ENCODE measurements at places on chromosomes 13 and 19.

DNA sequence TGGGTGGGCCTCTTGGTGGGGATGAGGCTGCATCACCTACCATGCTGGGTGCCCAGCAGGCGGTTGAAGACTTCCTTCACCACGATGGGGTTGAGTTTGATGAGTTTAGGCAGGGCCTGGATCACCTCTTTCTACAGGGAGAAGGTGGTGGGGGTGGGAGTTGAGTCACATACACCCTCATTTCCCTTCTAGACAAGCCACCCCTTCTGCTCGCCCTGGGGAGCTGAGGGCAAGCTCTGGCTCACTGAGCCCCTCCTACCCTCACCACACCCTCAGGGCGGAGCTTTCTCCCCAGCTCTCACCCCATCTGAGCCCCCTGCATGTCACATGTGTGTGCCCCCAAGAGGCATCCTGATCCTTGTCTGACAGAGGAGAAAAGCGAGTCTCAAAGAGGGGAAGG is 7.6 kb upstream of the RSPH6A start:
- DNase-seq: no peak

GRCh38 chr13:74324338-74324737 is 190.1 kb upstream of the KLF12 start:
- DNase-seq: peak; percentile 47

- DNase-seq: no peak
Measured at GRCh38 chr19:45889210-45889885, 3.4 kb upstream of the IRF2BP1 start.

GRCh38 chr13:99501848-99502301 is 603 bp downstream of the TM9SF2 start:
- no peak for DNase-seq

DNA sequence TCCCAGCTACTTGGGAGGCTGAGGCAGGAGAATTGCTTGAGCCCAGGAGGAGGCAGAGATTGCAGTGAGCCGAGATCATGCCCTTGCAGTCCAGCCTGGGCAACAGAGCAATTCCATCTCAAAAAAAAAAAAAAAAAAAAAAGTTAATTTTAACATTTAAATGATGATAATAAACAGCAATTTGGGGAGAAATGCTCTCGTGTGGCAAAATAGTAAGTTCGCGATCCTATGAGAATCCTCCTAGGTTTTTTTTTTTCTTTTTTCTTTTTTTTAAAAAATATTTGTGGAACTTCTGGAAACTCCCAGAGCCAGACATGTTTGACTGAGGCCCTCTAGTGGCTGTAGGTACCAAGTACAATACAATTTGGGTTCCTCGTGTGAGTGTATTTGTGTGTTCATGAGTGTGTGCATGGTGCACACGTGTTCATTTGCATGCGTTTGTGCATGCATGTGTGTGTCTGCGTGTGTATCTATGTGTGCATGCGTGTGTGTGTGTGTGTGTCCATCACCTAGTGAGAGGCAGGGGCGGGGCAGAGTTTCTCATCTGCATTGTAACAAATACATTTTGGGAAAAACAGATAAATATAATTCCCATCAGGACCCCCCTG is 31.2 kb downstream of the TMPRSS9 start:
- peak; percentile 59 for DNase-seq

DNA sequence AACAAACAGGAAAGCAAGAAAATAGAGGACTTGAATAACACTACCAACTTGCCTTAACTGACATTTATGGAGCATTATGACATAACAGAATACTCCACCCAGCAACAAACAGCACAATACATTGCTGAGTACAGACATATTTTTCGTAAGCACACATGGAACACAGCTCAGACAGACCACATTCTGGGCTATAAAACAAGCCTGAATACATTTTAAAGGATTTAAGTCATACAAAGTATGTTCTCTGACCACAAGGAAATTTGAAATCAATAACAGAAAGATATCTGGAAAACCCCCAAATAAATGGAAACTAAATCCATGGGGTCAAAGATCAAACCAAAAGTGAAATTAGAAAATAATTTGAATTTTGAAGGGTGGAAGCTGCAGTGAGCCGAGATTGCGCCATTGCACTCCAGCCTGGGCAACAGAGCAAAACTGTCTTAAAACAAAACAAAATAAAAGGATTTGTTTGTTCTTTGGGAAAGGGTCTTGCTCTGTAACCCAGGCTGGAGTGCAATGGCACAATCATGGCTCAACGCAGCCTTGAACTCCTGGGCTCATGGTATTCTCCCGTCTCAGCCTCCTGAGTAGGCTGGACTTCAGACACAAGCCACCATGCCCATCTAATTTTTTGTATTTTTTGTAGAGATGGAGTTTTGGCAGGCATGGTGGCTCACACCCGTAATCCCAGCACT is 5.6 kb downstream of the ZDHHC20 start:
- no peak for DNase-seq

- no peak for DNase-seq
Measured at GRCh38 chr19:10159610-10160009, 35.1 kb downstream of the DNMT1 start.

GRCh38 chr13:102907016-102907756 is 61.4 kb downstream of the ERCC5 start:
- DNase-seq: no peak

- DNase-seq: no peak
Measured at GRCh38 chr13:61294467-61295191, 121.0 kb downstream of the PCDH20 start.

DNA sequence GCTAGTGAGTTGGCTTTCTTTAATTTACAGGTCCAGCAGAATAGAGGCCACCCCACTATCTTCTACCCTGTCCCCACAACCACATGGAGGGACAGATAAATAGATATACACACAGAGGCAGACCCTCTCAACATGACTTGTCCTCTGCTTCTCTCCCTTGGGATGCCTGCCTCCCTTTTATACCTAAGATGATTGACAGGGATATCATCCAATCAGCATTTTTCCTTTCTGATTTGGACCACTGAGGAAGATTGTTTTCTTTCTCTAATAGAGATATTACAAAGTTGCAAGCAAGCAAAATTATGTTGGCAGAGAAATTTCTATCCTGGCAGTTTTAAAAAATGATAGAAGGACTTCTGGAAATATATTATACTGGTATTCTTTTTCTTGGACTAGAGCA is 35.8 kb downstream of the STOML3 start:
- DNase-seq: no peak

DNA sequence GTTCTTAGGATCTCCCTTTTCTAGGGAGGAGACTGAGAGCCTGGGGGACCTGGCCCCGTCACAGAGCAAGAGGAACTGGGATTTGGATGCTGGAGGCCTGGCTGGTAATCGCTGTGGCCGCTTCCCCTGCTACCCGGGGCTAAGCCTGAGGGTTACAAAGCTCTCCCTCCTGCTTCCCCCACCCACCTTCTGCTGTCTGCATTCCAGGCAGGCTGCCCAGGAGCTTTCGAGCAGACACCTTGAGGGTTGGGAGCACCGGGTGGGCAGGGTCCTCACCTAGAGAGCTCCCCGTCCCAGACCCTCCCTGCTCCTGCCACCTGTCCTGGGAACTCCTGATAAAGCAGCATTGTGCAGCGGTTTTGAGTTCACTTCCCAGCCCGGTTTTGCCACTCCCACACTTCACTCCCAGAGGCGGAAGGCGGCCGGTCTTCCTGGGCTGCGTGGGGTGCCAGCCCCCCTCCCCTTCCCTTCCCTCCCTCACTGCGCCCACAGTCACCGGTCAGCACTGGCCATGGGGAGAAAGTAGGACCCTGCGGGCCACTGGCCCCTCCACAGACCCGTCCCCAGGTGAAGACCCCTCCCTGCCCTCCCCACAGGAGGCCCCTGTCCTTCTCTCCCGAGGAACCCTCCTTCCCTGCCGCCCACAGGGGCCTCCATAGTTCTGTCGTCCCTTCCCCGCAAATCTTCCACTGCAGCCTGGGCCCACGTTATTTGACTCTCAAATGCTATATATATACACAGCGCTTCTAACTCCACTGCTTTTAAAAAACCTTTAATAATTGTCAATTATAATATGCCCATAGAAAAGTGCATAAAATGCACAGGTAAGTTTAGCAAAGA is 8.1 kb downstream of the PAK4 start:
- no peak for DNase-seq

GRCh38 chr13:39132286-39133230 is 94.3 kb downstream of the NHLRC3 start:
- DNase-seq: no peak

GRCh38 chr19:46211201-46211881 is 18.2 kb upstream of the IGFL1 start:
- no peak for DNase-seq

GRCh38 chr13:21075379-21076249 is 14.2 kb upstream of the LATS2 start:
- no peak for DNase-seq

GRCh38 chr13:112727581-112727980 is 37.7 kb downstream of the ATP11A start:
- peak; percentile 39 for DNase-seq

Data from NCI-H1092 treated with DMSO at 0.1 percent for 48 hours (cell line).